ENCODE measurements at places on chromosomes 1 and 21.

DNA sequence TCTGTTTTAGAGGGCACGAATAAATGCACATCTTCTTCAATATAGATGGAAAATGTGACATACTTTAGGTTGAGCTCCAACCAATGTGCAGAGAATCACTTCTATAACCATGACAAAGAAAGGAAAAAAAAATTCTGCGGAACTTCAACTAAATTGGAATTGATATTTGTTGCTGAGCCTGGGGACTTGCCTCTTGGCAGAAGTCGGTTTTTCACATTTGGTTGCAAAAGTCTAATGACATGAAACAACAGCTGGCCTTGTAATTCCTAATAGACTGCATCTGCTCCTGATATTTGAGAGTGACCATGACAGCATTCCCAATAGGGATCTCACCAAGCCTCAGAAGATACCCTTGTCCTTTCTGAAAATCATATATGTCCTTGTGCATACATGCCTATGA lies 112.8 kb downstream of the PRRX1 start:
- DNase-seq: no peak

- DNase-seq: peak; percentile 87
These were observed 126.9 kb upstream of the DUSP10 start for GRCh38 chr1:221868593-221869303.

GRCh38 chr21:44568261-44568660 lies 5.3 kb upstream of the KRTAP10-4 start:
- DNase-seq: no peak

- DNase-seq: peak; percentile 11
These were observed 498.1 kb downstream of the LMO4 start for GRCh38 chr1:87826681-87827251.

- DNase-seq: no peak
These were observed 1.2 kb downstream of the SCMH1 start for GRCh38 chr1:41240781-41241353.

DNA sequence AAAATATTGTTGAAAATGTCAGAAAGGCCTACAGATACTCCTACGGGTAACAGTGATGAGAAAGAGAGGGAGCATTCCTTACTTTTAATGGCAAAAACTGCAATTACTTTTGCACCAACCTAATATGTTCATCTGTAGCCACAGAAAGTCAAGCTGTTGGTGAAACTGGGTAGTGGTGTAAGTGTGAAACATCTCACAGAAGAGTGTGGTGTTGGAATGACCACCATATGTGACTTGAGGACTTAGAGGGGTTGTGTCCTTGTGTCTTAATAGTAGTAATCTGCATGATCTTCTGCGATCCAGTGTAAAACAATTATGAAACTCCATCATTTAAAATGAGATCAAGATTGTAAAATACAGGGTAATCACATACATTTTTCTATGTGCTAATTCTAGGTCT lies 320.7 kb downstream of the ADGRL2 start:
- DNase-seq: no peak

Measured in epithelial cell of esophagus (primary cell).